ENCODE measurements at places on chromosomes 4 and X.

GRCh38 chr4:26048378-26048882 is 134.4 kb downstream of the SMIM20 start:
- DNase-seq = no peak

DNA sequence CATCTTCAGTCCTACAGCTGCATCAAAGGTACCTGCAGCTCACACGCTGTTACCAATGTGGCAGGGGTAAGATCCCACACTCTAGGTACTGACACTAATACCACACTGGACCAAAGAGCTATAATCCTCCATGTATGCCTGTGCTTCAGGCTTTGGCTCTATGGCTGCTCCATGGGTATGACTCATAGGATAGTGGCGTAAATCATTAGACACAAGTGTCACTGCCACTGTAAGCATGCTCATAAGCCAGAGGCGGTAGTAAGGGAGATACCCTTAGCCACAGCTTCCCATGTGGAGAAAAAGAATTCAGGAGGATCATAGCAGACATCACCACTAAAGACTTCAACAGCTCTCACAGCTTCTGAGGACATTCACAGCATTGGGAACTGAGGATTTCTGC is 287.5 kb downstream of the ACTRT1 start:
- DNase-seq = no peak

- DNase-seq = no peak
Observed at GRCh38 chrX:149021159-149021558, 483.9 kb downstream of the IDS start.

DNA sequence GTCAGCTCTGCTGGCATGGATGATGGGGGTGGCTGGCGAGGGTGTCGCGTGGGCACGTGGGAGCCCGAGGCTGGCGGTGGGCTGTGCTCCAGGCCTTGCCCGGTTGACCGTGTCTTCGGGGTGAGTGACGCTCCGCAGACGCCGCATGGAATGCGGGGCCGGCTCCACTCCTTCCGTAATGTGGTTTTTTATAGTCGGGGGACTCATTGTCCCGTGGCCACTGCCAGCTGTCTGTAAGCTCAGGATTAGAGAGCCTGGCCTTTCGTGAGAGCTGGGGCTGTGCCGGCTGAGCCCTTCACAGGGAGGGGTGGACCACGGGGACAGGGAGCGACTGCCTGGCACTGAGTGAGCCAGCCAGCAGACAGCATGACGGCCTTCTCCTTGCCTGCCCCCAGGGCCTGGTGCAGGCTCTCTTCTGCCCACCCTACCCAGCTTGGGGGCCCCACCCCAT is 20.4 kb downstream of the DOK7 start:
- DNase-seq = no peak

- DNase-seq = no peak
Observed at GRCh38 chr4:169315530-169316343, 45.0 kb upstream of the SH3RF1 start.

DNA sequence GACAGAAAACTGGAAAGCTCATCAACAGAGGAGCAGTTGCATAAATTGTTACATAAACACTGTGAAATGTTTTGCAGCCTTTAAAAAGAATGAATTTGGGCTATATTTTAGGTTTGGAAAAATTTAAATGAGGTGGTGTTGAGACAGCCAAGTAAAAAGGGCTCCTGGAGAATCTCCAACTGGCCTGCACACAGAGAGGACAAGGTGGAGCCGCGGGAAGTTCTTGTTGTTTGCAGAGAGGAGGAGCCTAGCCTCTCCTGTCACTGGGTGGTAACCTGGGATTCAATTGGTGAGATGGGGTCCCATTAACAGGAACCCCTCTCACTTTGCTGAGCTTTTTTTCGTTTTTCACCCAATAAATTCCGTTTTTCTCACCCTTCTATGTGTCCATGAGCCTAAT is 13.4 kb downstream of the GIMD1 start:
- no peak for DNase-seq

DNA sequence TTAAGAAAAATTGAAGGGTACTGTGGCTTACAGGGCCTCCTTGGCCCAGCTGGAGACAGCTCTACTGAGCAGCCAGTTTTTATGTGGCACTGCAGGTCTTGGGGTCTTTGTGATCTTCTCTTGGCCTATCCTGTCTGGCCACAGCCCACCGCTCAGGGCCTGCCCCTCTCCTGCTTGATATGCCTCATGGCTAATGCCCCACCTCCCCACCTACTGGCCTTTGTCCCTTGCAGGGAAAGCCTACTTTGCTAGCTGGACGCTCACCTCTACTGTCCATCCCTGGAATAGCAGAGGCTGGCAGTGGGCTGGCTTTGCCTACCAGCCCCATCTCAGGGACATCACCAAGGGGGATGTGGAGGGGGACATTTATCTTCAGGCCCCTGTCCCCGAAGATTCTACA is 134.1 kb downstream of the PJA1 start:
- peak; percentile 29 for DNase-seq

DNA sequence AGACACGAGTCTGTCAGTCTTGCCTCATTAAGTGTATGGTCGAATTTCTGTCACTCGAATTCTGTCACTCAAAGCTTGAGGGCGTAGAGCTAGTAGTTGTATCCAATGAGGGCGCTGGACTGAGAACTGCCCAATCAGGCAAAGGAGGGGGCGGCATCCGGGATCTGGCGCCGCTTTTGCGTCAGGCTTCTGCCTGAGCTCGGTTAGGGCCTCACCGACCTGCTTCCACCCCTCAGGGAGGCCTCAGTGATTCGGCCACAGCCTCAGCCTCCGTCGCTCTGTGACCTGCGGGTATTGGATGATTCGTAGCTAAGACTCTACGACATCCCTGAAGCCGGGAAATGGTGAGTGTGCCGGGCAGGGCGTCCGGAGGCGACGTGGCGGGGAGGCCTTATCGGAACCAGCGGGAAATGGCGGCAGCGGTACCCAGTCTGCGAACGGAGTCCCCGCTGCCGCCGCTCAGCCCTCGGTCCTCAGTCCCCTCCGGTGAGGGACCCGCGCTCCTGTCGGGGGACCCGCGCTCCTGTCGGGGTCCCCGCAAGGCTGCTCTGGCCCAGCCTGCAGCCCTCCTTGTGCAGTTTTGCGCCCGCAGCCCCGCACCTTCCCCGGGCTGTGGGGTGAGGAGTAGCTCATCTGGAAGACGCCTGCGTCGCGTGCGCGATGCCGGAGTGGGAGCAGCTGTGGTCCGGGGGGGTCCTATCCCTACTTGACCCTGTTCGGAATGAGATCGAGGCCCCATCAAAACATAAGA is 88.3 kb downstream of the ZNF718 start:
- peak; percentile 88 for DNase-seq

DNA sequence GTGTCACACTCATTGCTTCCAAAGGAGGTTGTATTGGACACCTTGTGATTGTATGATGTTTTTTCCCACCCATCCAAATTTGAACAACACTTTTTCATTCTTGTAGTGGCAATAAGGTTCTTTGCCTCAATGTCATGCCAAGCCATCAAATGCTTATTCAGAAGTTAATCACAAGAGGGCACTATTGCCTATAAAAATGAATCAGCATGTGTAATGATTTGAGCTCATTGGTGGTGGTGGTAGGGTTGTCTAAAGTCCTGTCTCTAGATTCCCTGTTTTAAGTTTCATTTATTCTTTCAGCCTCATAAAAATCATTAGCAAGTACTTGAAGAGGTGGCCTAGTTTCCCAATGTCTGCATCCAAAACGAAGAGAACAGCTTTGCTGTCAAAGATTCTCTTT is 37.0 kb downstream of the IRS4 start:
- DNase-seq = peak; percentile 20

DNA sequence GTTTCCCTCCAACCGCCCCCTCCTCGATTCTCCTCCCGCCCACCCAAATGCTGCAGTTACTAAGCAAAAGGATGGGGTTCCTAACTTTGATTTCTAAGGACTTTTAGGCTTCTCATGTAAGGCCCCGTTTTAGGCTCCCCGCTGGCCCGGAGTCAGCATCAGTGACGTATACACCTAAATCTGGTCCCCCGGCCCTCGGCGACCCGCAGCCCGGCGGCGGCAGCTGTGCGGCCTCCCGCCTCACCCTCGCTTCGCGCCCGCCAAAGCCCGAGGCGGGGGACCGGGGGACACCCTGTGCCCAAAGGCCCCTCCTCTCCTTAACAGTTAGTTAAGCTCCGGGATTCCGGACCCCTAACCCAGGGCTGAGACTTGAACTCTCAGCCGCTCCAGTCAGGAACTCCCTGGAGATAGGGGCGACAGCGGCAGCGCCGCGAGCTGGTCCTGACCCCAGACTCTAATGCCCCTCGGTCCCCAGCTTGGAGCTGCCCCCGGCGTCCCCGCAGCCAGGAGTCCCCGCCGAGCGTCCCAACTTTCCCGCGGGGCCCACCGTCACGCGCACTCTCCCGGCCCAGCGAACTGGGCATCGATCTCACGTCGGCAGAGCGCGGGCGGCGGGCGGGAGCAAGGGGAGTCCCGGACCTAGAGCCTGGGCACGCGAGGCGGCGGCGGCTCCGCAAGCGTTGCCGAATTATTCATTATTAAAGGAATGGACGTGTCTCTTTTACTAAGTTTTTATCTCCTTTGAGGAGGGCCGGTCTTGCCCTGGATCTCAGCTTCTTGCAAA is 1.5 kb upstream of the NR3C2 start:
- no peak for DNase-seq

- DNase-seq = no peak
Observed at GRCh38 chrX:18895189-18895951, 88.5 kb downstream of the PHKA2 start.

GRCh38 chr4:136855886-136856285 is 676.4 kb downstream of the PCDH18 start:
- DNase-seq = no peak

DNA sequence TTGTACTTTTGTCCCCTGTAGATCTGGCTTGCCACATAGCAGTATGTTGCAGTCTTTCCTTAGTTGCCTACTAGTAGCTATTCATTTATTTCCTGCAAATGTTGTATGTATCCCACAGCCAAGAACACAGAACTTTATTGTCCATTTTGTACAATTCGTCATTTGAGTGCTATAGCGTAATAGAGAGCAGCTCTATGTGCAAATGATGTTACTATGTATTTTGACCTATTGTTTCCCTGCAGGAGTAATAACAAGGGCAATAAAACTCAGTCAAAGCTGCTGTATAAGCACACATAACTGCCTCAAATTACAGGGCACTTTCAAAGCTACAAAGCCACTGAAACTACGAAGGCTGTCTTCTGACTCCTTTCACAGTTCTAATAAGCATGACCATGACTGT is 48.1 kb downstream of the NRK start:
- DNase-seq = no peak

DNA sequence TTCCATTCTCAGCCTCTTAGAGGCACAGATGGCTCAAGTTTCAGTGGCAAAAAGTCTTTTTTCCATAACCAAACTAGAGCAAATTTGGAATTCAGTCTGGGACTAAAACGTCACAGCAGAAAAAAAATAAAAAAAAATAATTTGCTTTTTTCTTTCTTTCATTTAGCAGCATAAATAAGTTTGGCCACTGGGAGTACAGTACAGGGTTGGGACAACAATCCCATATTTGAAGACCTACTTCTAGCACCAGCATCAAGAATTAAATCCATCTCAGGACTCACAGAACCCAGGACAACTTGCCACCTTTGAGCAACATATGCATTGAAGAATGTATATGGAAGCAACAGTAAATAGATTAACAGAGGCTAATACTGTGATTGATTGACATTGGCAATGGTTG is 214.0 kb downstream of the FBXW7 start:
- no peak for DNase-seq

DNA sequence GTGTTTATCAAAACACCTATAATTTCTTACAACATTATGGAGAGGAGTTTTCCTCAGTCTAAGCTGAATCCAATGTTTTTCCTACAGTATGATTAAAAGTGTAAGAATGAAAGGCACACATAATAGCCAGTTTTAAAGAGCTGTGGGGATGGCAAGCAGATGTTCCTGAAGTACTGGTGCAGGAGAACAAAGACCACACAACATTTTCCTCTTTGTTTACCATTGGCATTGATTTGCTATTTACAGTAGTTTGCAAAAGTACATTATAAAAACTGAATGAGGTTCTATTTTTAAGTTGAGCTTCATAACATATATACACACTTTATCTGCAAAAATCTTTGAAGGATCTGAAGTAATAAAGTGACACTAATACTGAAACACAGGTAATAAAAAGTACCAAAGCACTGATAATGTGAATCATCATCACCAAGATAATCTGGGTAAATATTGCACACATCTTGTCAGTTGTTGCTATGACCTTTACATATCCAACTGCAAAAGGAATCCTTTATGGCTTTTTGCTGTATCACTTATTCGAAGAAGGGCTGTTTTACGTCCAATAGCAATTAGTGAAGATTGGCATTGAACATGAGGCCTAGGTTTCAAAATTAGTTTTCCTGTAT is 22.5 kb downstream of the TCEAL1 start:
- DNase-seq = no peak

Data from iPS-NIHi11 (cell line).